Stimulated activated CD4-positive, alpha-beta T cell treated with anti-CD3 and anti-CD28 coated beads, Interleukin-1b, Interleukin-23, amount 100 ng/mL, for 1 hour (primary cell): ENCODE measurements at places on chromosomes 4 and X.

- DNase-seq: no peak
These were observed 30.1 kb downstream of the GUCY1A1 start for GRCh38 chr4:155696726-155697125.

- no peak for DNase-seq
These were observed 127.7 kb downstream of the COL4A6 start for GRCh38 chrX:108310506-108310905.

GRCh38 chr4:76489686-76490161 is 54.7 kb downstream of the SHROOM3 start:
- no peak for DNase-seq

GRCh38 chr4:42789041-42789567 is 103.4 kb upstream of the GRXCR1 start:
- no peak for DNase-seq

DNA sequence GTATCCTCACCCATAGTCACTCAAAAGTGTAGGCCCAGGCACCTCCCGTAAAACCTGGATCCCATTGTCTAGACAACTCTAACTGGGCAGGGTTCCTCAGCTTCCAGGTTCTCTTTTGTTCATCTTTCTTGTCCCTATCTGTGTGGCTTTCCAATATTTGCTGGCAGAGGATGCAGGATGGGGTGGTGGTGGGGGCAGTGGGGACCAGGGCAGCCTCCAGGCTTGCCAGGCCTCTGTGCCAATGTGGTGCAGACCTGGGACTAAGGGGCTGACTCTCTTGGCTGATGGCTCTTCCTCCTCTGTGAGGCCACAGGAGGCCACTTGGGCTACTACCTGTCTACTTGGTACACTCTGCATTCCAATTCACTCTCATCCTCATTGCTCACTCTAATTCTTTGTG is 76.4 kb downstream of the NBDY start:
- no peak for DNase-seq

DNA sequence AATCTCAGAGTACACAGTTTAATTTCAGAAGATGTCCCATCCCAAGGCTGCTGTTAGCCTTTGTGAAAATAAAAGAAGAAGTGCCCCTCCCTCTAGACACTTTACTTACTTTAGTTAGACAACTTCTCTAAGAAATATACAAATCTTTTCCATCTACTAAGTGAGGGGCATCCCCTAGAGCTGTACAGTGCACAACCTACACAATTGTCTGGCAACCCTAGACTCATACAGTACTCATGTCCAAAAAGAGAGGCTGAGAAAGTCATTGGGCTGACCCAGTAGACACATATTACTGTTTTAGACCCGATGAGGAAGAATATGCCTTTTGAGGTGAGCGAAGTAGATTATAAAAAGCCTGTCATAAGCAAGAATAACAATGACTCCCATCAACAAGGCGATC is 297.6 kb downstream of the IDS start:
- no peak for DNase-seq
